ENCODE measurements at places on chromosomes 7 and 10.

- DNase-seq, result no peak
These were observed 317.2 kb downstream of the IPMK start for GRCh38 chr10:57950442-57950974.

GRCh38 chr7:116630357-116630756 lies 41.6 kb upstream of the MET start:
- DNase-seq, result peak; percentile 6

- DNase-seq, result no peak
These were observed 119.5 kb upstream of the UNC5B start for GRCh38 chr10:71092812-71093401.

DNA sequence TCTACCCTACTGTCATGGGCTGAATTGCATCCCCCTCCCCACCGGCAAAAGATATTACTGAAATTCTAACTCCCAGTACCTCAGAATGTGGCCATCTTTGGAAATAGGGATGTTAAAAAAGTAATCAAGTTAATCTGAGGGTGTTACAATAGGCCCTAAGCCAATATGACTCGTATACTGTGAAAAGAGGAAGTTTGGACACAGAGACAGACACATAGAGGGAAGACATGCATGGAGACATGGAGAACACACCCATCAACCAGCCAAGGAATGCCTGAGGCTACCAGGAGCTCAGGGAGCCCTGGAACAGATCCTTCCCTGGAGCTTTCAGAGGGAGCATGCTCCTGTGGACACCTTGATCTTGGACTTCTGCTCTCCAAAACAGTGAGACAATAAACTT lies 138.2 kb upstream of the ADO start:
- no peak for DNase-seq

- DNase-seq, result no peak
These were observed 61.3 kb upstream of the BICC1 start for GRCh38 chr10:58451193-58451889.

GRCh38 chr10:6102128-6102527 lies 13.3 kb downstream of the RBM17 start:
- DNase-seq, result no peak

DNA sequence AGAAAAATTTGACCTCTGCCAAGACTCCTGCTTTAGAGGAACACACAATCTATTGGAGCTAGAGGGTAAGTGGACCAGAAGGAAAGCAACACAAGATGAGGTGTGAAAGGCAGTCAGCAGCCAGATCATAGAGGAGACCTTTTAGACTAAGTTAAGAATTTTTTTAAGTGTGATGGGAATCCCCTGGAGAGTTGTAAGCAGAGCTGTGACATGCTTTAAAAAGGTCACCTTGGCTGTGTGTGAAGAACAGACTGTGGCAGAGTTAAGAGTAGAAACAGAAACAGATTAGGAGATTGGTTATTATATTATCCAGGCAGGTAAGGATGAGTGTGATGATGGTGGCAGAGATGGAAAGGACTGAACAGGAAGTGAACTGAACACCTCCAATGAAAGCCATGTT lies 23.5 kb downstream of the CPEB3 start:
- no peak for DNase-seq

DNA sequence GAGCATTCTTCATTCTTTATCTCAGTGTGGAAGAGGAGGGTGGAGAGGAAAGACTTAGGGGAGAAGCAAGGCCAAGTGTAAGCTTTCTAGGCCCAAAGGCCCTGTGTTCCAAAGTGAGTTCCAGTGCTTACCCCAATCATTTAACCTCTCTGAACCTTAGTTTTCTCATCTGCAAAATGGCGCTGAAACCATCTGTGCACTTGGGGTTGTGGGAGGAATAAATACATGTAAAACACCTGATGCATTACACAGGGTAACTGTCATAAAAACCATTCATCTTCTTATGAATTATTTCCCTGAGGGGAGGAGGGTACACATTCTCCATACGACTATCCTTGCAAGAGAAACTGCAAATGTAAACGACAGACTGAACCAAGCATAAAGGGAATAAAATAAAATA lies 19.0 kb downstream of the PIK3AP1 start:
- no peak for DNase-seq

GRCh38 chr10:109933984-109934565 lies 10.8 kb upstream of the XPNPEP1 start:
- no peak for DNase-seq

GRCh38 chr7:13737563-13737962 lies 251.9 kb downstream of the ETV1 start:
- no peak for DNase-seq

DNA sequence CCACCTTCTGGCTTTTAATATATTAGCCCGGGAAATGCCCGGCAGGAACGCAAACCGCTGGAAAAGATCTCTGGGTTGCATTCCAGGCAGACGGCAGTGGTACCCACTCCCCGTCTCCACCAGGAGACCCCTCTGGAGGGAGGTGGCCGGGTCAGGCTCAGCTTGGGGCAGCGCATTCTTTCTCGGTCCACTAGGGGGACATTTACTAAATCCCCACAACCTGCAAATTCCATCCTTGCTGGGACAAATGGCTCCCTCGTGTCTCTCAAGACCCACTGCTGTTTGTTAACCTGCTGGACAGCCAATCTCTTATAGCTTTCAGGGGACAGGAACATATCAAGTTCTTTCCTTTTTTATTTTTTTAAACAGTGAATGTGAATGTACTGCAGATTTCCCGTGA lies 45.8 kb upstream of the CARD11 start:
- peak; percentile 28 for DNase-seq

DNA sequence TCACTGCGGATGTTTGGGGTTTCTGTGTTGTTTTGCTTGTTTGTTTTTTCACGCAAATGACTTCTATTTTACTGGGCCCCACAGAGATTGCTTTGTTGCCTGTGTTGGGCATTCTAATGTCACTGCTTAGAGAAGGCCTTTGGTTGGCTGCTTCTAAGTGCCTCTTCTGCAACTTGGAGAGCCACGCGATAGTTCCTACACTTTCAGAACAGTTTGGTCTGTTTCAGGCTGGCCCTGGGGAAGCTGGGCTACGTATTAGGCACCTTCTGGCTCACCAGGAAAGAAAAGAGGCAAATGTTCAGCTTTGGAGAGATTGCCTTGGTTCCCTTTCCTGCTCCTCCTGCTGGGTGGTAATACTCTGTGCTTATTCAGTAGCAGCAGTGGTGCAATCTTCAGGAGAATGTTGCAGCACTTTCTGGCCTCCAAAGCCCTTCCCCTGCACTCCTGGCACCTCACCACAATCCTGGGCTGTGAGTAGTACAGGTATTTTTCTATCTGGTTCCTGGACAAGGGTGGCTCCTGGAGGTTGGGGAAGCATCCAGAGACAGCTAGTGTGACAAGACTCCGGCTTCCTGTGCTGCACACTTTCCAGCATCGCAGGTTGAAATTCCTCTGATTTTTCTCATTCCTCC lies 1.2 kb downstream of the ANTXRL start:
- DNase-seq, result no peak

GRCh38 chr10:45470098-45471012 lies 96.3 kb downstream of the ALOX5 start:
- peak; percentile 80 for DNase-seq

GRCh38 chr10:72146559-72147323 lies 58.4 kb upstream of the SPOCK2 start:
- no peak for DNase-seq

GRCh38 chr10:99661377-99661763 lies 2.1 kb downstream of the ENTPD7 start:
- DNase-seq, result no peak

GRCh38 chr7:45584261-45585210 lies 10.4 kb downstream of the ADCY1 start:
- DNase-seq, result no peak

DNA sequence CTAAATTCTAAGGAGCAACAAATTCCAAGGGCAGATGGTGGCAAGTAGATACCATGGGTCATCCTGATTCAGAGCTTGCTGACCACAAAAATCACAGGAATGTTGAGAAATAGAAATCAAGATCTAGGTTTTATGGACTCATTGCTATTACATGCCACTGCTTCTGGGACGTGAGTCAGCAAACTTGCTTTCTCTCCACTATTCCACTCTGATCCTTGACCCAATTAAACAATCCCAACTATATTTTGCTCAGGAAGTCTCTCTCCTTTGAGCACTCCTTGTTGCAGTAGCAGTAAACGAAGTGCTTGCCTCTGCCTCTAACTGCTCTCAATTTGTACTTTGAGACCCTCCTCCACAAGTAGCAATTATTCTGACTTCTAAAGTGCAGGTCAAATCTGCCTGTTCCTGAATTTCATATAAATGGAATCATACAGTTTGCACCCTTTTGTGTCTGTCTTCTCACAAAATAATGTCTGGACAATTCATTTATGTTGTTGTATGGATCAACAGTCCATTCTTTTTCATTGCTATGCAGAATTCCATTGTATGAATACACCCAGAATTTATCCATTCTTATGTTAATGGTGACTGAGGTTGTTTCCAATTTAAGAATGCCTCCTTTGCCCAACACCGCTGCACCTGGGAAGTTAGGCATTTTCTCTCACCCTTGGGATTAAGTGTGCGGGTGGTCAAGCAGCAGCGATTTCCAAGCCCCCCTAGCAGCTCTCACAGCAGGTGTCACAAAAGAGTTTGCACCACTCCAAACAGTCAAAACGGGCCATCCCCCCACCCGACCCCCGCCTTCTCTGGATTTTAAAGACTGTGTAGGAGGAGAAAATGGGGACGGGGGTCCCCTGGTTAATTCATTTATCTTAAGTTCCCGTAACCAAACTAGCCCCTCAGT lies 35.9 kb downstream of the ACSM6 start:
- DNase-seq, result peak; percentile 75

GRCh38 chr10:85602713-85603112 lies 763.9 kb downstream of the GRID1 start:
- DNase-seq, result no peak

GRCh38 chr7:97145068-97145467 lies 27.6 kb downstream of the SDHAF3 start:
- no peak for DNase-seq

DNA sequence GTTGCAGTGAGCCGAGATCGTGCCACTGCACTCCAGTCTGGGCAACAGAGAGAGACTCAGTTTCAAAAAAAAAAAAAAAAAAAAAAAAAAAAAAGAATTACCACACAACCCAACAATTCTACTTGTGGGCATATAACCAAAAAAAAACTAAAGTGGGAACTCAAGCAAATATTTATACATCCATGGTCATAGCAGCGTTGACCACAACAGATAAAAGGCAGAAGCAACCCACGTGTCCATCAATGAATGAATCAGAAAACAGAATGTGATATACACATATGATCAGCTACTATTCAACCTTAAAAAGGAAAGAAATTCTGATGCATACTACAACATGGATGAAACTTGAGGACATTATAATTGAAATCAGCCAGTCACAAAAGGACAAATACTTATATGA lies 179.3 kb upstream of the NEBL start:
- no peak for DNase-seq

- no peak for DNase-seq
These were observed 78.8 kb downstream of the STK31 start for GRCh38 chr7:23788843-23789242.

- no peak for DNase-seq
These were observed 416.7 kb upstream of the AKR1E2 start for GRCh38 chr10:4409319-4409718.

GRCh38 chr7:12619461-12620069 lies 49.0 kb downstream of the SCIN start:
- no peak for DNase-seq

GRCh38 chr10:61754587-61755550 lies 92.1 kb downstream of the CABCOCO1 start:
- DNase-seq, result no peak

Data from T47D (cell line).